ENCODE measurements at places on chromosomes 11 and 22.
A peak's percentile ranks its signal among the peaks of the same experiment; 100 is the strongest.

- no peak for DNase-seq
Observed at GRCh38 chr11:122954455-122954854, 27.2 kb downstream of the BSX start.

DNA sequence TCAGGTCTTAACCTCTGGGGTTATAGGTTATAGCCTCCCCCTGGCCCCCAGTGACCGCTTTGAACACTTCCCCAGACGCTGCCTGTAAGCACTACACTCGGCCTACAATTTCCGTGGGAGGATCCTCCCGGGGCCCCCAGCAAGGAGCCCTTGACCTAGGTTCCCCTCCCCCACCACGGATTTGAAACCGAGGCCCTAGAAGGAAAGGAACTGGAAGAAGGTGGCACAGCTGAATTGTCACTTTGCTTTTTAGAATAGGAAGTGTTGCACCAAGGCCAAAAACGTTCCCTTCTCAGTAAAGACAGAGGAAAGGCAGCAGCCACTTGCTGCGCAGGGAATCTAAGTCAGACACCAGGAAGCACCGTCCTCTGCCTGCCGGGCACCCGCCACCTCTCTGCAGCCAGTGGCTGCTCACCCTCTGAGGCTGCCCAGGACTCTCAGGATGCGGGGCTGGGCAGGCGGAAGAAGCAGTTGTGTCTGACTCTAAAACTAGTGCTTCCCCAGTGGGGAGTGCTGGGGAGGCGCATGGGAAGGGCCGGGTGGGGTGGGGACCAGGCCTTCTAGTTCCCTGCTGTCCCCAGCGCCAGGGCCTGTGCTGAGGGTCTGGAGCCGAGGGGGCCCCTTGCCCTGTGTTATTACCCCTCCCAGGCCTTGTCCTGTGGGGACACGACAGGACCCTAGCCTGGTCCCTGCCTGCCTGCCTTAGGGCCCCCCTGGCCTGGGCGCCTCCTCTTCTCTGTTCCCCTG is 7.9 kb upstream of the FLRT1 start:
- no peak for DNase-seq

DNA sequence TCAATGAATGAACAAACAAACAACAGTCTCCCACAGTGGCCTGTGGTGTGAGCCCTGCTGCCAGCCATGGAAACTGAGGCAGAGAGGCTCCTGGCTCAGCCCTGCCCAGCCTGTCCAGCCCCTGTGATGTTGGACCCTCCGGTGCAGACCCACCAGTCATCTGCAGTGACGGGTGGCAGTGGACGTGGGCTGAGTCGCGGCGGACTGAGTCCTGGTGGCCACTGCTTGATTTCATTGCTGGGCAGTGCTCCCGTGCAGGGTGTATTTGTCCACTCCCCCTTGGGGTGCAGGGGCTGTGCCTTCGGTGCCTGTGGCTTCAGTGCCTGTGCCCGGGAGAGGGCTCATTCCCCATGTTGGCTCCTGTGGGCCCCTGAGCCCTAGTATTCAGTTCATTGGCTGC is 31.9 kb upstream of the MUC5AC start:
- no peak for DNase-seq

- peak; percentile 58 for DNase-seq
Observed at GRCh38 chr11:61541598-61541997, 33.0 kb downstream of the LRRC10B start.

- no peak for DNase-seq
Observed at GRCh38 chr22:29146091-29146560, 59.6 kb upstream of the EMID1 start.

DNA sequence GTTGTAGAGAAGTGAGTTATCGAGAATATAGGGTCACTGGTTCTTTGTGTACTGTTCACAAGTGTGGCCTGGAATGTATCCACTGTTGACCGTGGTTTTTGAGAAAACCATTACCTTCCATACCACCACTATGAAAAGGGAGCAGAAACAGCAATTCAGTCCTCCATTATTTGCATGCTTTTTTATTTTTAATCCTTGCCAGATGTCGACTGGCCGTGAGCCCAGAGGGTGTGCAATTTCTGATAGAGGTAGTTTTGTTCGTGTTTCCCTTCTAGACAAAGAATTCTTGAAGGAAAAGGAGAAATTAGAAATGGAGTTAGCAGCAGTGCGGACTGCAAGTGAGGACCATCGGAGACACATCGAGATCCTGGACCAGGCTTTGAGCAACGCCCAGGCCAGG is 81.7 kb downstream of the AMOTL1 start:
- DNase-seq, result no peak

GRCh38 chr11:119803726-119804294 is 74.8 kb upstream of the NECTIN1 start:
- no peak for DNase-seq

DNA sequence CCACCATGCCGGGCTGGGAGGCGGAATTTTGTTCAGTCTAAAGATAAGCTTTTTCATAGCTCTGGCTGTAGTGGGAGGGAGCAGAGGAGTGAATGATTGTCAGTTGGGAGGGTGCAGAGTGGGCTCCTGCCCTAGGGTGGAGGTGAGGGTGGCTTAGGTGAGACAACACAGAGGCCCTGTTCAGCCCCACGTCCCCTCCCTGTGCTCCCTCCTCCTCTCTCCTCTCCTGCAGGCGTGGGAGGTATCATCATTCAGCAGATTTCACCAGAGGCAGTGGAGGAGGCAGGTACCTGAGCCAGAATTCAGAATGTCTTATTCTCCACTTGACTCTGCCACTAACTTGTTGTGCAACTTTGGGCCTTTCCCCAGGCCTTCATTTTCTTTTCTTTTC is 1.7 kb upstream of the THRSP start:
- no peak for DNase-seq

DNA sequence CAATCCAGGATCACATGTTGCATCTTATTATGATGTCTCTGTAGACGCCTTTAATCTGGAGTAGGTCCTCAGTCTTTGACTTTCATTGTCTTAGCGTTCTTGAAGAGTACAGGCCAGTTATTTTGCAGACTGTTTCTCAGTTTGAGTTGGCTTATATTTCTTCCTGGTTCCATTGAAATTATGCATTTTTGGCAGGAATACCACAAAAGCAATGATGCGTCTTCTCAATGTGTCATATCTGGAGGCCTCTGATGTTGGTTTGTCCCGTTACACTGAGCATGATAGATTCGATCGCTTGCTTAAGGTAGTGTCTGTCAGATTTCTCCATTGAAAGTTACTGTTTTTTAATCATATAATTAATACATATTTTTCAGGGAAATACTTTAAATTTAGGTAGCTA is 30.6 kb downstream of the TECTA start:
- DNase-seq, result no peak

GRCh38 chr11:28517621-28518020 is 409.4 kb downstream of the METTL15 start:
- DNase-seq, result no peak

DNA sequence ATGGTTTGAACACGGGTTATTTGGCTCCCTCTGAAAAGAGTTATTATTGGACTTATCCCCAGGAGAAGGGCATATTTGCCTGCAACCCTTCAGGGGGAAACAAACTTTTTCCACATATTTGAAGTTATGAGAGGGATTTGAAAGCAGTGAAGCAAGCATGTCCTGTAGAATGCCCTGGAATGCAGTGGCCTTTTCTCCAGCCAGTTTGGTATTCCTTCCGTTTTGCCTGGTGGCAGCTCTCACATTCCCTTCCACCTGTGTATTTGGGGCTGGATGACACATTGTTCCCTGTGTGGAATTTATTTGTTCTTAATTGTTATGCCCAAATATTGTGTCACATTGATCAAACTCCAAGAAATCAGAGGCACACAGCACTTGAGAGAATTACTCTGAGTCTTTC is 59.0 kb downstream of the OSBP2 start:
- no peak for DNase-seq

DNA sequence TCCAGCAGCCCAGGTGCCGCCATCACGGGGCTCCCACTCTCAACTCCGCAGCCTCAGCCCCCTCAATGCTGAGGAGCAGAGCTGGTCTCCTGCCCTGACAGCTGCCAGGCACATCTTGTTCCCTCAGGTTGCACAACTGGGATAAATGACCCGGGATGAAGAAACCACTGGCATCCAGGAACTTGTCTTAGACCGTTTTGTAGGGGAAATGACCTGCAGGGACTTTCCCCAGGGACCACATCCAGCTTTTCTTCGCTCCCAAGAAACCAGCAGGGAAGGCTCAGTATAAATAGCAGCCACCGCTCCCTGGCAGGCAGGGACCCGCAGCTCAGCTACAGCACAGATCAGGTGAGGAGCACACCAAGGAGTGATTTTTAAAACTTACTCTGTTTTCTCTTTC is at the start of gene SAA1:
Gene SAA1, plus strand, starts transcription at position 316 of the 400 bp plus-strand sequence. CDS start 624 bp downstream, outside the sequence.
- DNase-seq, result no peak

GRCh38 chr22:23282089-23282501 is 101.8 kb downstream of the BCR start:
- no peak for DNase-seq

DNA sequence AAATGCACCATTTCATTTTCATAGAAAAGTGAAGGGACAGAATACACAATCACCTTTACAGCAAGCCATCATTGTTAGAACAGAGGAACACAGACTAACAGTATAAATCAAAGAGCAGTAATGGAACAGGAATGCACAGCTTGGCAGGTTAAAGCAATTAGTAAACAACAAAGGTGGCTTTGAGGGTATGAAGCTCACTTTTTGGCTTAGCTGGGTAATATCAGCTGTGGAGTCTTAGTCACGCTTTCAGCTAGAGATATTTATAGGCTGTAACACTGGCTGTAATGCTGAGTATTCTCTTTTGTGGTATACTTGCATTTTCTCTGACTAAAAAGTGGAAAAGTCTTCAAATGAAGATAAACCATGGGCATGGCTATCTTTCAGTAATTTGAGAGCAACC is 1780.5 kb downstream of the LRRC4C start:
- no peak for DNase-seq

DNA sequence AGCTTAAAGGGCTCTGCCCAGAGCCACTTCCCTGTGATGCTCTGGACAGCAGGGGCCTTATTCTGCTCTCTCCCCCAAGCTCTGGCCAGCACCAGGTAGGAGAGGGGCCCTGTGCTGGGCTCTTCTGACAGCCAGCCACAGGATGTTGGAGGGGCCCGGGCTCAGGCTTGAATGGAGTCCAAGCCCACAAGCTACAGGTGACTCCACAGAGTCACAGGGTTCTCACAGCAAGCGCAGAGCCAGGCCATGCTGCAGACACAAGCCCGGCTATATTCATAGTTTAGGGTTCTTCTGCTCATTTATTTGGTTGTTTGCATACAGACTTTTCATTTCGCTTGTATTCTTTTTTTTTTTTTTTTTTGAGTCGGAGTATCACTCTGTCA is 1392.8 kb downstream of the BRD1 start:
- DNase-seq, result no peak

DNA sequence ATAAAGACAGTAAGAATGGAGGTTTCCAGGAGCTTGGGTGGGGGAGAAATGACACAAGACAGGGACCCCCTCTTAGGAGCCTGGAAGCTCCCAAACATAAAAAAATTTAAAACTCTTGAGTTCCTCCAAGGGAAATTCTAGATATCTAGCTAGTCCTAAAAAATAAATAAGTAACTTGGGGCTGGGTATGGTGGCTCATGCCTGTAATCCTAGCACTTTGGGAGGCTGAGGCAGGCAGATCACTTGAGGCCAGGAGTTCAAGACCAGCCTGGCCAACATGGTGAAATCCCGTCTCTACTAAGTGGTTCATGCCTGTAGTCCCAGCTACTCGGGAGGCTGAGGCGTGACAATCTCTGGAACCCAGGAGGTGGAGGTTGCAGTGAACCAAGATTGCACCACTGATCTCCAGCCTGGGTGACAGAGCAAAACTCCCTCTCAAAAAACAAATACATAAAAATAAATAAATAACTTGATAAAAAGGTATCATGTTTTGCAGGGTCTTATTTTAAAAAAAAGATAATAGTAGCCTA is 20.0 kb upstream of the TOP3B start:
- DNase-seq, result no peak

- DNase-seq, result no peak
Observed at GRCh38 chr11:65537620-65538231, 12.8 kb downstream of the SCYL1 start.

- DNase-seq, result no peak
Observed at GRCh38 chr11:2086239-2087040, 52.7 kb downstream of the IGF2 start.

DNA sequence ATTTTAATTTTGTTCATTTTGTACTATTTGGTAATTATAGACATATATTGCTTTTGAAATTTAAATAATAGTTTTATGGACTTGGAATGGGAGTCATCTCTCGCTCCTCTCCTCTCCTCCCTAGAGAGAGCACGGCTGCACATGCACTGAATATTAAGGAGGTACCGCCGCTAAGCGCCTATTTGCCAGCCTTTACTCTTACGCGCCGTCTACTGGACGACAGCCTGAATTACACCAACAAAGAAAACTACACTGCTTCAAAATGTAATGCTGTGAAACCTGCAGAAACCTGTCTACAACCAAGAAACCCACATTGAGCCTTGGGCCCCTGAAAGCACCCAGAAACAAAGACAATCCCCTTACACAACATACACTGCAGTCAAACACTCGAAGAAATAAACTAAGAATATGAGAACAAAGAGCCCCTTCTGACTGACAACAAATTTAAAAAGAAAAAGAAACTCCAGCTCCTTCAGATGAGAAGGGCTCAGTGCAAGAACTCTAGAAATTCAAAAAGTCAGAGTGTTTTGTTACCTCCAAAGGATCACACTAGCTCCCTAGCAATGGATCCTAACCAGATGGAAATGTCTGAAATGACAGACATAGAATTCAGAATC is 737.2 kb downstream of the LRRC4C start:
- no peak for DNase-seq

DNA sequence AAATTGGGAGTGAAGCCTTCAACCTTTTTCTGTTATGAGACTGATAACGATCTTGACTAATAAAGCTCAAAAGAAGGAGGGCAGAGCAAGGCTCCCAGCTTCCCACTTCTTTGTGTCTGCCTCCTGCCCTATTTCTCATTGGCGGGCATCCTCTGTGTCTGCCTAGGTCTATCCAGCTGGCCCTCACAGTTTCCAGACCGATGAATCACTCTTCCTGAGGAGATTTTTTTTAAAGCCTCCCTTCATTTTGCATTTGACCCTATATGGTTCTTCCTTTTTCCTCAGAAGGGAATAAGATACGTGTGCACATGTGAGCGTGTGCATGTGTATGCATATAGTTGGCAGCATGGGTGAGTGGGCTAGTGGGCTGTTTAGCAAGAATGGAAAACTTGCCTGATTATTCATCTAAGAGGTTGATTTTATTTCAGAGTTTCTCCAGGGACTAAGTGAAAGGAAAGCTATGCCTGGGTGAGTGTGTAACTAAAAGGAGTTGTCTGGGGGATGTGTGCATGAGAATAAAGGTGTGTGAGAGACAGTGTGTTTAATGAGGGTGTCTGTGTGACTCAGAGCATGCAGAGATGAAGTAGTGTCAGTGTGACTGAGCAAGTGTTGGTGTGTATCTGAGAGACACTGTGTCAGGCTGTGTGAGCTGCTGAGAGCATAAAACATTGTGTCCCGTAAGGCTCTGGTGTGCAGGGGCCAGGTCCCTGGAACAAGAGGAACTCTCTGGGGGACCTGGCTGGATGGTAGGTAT is 12.2 kb downstream of the PHLDB1 start:
- peak; percentile 96 for DNase-seq

DNA sequence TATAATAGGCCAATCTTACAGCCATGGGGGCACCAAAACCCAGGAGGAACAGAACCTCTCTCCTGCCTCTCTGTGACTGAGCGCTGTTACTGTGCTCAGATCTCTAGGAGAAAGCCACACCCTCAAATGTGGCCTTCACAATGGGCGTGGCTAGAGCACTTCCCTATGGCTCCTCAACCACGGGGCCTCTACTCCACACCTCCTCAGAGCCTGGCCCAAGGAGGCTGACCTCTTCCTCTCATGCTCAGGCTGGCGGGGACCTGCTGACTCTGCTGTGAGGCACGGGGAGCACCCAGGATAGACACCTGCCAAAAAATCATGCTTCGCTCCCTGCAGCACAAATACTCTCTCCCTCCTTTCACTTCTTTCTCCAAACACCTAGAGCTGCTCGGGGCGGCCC is 41.0 kb downstream of the C11orf58 start:
- DNase-seq, result no peak

GRCh38 chr11:101436511-101437142 is 147.2 kb downstream of the TRPC6 start:
- no peak for DNase-seq
